ENCODE measurements at places on chromosomes 1 and 21.

DNA sequence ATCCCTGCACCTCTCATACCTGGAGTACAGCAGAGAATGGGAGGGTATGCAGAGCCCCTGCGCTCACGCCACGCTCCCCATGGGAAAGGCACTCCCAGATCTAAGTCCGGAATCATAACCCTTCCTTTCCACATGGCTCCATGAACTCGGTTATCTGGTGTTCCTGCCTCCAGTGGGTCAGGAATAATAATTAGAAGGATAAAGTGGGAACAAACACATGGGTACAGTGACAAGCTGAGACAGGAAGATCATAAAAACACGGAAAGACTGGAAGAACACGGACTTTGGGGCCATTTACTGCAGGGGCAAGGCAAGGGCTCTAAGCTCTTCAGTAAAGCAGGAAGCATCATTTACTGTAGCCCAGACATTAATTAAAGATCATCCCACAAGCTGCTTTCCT is 48.6 kb downstream of the FOXO6 start:
- DNase-seq = no peak

- DNase-seq = no peak
These were observed 60.7 kb downstream of the GORAB start for GRCh38 chr1:170592591-170593111.

GRCh38 chr1:27322569-27323240 is 742 bp downstream of the TMEM222 start:
- no peak for DNase-seq

GRCh38 chr1:34199927-34200326 is 23.2 kb downstream of the C1orf94 start:
- no peak for DNase-seq

GRCh38 chr21:37547615-37548200 is 181.1 kb downstream of the DYRK1A start:
- no peak for DNase-seq

- DNase-seq = no peak
These were observed 13.2 kb upstream of the SLC2A1 start for GRCh38 chr1:42971841-42972291.

DNA sequence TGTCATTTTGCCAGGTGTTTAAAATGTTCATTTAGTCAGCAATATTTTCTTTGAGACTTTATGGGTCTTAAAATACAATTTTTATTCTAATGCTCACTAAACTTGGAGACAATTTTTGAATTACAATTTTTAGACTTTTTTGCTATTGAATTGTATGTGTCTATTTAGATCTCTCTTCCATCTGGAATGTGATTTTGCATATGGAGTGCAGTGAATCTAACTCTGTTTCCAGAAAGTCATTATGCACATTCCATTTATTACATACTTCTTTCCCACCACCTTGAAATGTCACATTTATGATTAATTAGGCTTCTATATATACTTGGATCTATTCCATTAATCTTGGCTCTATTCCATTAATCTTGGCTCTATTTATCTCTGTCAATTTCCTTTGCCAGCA is 5.6 kb upstream of the TSPEAR start:
- DNase-seq = no peak

- DNase-seq = no peak
These were observed 4.7 kb upstream of the CD160 start for GRCh38 chr1:145714524-145715111.

Data from NCI-H524 treated with DMSO at 0.1 percent for 48 hours (cell line).